Occipital lobe (tissue), 3 donors: ENCODE measurements at places on chromosomes 3 and 15.

GRCh38 chr3:46558184-46559043 is 7.7 kb downstream of the LRRC2 start:
- DNase-seq, result no peak

GRCh38 chr15:87213626-87214025 is 1042.9 kb downstream of the NTRK3 start:
- no peak for DNase-seq

- DNase-seq, result no peak
Observed at GRCh38 chr3:127684871-127685707, 12.3 kb downstream of the ABTB1 start.

GRCh38 chr3:71978150-71978721 is 193.3 kb upstream of the PROK2 start:
- DNase-seq, result no peak

DNA sequence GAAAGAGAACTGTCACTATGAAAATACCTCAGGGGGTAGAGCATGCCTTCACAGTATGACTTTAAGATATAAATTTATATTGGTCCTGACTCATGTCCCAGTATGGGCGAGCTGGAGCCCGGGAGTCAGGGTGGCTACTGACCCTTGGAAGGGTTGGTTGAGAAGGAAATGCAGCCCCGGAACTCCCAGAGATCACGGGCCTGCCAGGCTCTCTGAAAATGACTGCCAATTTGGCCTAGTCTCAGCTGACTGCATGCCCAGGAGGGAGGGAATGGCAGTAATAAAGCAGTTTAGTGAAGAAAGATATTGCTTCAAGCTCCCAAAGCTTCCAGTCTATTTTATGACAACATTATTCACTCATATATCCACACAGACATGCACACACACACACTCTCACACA is 299.0 kb downstream of the NR2F2 start:
- DNase-seq, result no peak
